Progenitor cell of endocrine pancreas (in vitro differentiated cells): ENCODE measurements at places on chromosomes 11 and 22. TPM values are rescaled to one million over a fixed set of nuclear protein-coding genes. Genes with fewer than 3 reads are reported as not detected.

Gene OR51T1
- total RNA-seq: not detected in 2 replicates

- no peaks in the 10 kb centered on the region for H3K27me3 ChIP-seq
- H3K4me3 ChIP-seq: no peak overlapping the region
- H3K27ac ChIP-seq: no peak overlapping the region
- H3K36me3 ChIP-seq: no peaks in the 10 kb centered on the region
- no peak for DNase-seq
Observed at GRCh38 chr11:88680806-88681205, 343.3 kb upstream of the CTSC start.

DNA sequence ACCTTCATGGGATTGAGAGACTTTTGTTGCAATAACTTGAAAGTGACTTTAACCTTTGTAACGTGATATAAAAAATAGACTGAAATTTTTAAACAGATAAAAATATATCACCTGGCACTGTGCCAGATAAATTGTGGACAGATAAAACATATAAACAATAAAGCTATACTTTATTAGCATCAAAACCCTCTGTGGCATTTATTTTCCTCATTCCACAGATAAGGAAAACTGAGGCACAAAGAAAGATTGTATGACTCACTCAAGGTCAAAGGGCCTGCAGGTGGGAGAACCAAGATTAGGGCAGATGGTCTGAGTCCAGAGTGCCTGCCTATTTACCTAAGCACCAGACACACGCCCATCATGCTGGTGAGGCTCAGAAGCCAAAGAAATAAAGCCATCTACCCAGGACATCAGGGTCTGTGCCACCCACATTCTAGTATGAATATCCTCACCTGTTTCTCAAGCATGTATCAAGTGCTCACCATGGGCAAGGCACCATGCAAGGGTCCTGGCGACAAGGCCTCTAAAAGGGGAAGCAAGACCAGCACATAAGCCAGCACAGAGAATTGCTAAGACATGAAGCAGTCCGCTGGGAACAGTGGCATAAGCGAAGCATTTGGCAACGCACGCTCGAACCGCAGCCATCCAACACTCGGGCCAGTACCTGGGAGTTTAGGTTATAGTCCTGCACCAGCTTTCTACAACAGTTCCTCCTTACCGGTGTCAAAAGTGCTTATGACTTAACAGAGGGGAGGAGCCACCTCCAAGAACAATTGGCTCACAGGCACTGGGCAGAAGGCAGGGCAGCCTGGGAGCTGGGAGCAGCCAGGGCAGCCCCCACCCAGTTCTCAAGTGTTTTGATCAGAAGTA is 17.6 kb downstream of the MYH9 start:
- peak overlapping the region; percentile 99 for H3K27ac ChIP-seq
- peak overlapping the region; percentile 26 for H3K4me3 ChIP-seq
- no peaks in the 10 kb centered on the region for H3K27me3 ChIP-seq
- peaks cover 71% of the 10 kb centered on the region for H3K4me1 ChIP-seq

DNA sequence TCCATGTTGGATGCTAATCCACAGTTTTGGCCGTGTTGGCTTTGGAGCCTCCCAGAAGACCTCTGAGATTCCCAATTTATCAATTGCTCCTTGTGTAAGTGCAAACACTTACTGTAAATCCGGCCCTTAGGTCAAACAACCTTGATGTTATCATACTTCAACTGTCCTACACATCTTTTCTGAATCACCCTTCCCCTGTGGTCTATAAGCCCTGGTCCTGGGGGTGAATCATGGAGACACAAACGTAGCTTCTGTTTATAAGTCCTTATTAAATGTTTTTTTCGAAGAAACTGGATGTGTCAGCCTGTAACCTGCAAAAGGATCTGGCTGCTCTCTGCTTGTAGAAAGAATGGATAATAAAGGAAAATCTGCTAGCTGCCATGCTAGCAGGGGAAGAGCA is 1.7 kb upstream of the IL10RA start:
- H3K27ac ChIP-seq: no peak overlapping the region
- DNase-seq: no peak
- no peaks in the 10 kb centered on the region for H3K4me1 ChIP-seq
- peak overlapping the region; percentile 62 for H3K4me3 ChIP-seq

GRCh38 chr11:83265331-83265730 is 20.8 kb downstream of the CCDC90B start:
- H3K27ac ChIP-seq: no peak overlapping the region
- H3K4me3 ChIP-seq: no peak overlapping the region
- no peaks in the 10 kb centered on the region for H3K27me3 ChIP-seq
- DNase-seq: no peak

DNA sequence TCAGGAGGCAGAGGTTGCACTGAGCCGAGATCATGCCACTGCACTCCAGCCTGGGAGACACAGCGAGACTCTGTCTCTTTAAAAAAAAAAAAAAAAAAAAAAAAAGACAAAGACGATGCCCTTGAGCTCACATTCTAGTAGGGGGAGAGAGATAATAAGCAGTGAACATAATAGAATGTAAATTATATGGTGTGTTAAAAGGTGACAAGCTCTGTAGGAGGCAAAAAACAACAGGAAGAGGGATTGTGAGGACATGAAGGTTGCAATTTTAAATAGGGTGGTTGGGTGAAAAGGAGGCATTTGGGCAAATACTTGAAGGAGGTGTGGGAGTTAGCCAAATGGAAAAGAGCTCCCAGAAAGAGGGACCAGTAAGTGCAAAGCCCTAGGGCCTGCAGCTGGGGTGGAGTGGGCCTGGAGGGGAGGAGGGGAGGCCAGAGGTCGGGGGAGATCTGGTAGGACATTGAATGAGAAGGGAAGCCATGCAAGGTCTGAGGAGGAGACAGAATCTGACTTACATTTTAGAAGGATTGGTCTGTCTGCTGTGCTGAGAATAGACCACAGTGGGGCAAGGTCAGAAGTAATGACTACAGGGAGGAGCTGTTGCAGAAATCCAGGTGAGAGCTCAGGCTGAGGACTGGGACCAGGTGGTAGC is 26.6 kb downstream of the P2RY2 start:
- no peak overlapping the region for H3K4me3 ChIP-seq
- no peak overlapping the region for H3K27ac ChIP-seq
- peaks cover 21% of the 10 kb centered on the region for H3K27me3 ChIP-seq
- peaks cover 2% of the 10 kb centered on the region for H3K4me1 ChIP-seq
- no peak for DNase-seq
- H3K36me3 ChIP-seq: no peaks in the 10 kb centered on the region

DNA sequence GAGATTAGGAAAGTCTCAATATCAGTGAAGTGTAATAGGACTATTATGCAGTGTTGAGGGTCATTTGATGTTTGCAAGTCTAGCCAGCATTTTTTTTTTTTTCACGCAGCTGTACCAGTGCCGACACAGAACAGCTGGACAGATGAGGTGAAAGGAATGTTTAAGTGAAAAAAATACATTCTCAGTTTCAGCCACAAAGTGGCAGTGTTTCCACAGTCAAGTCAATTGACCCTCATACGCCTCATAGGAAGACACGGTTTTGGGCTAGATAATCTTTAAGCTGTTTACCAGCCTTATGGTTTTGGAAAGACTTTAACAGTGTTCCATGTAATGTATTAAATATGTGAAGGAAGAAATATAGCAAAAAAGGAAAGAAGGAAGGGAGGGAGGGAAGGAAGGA is 349.9 kb upstream of the ANO3 start:
- DNase-seq: no peak
- H3K27me3 ChIP-seq: no peaks in the 10 kb centered on the region
- no peak overlapping the region for H3K27ac ChIP-seq

GRCh38 chr11:30261821-30262220 is 31.0 kb downstream of the FSHB start:
- no peak overlapping the region for H3K4me3 ChIP-seq
- no peaks in the 10 kb centered on the region for H3K36me3 ChIP-seq
- DNase-seq: no peak
- no peak overlapping the region for H3K27ac ChIP-seq
- no peaks in the 10 kb centered on the region for H3K4me1 ChIP-seq

GRCh38 chr22:26461188-26461810 is 22.3 kb downstream of the HPS4 start:
- H3K4me3 ChIP-seq: no peak overlapping the region
- DNase-seq: peak; percentile 62
- no peaks in the 10 kb centered on the region for H3K4me1 ChIP-seq
- H3K36me3 ChIP-seq: peaks cover 4% of the 10 kb centered on the region
- H3K27me3 ChIP-seq: no peaks in the 10 kb centered on the region

Gene FLRT1
- total RNA-seq: 0.17 and 0.24 TPM in 2 replicates

DNA sequence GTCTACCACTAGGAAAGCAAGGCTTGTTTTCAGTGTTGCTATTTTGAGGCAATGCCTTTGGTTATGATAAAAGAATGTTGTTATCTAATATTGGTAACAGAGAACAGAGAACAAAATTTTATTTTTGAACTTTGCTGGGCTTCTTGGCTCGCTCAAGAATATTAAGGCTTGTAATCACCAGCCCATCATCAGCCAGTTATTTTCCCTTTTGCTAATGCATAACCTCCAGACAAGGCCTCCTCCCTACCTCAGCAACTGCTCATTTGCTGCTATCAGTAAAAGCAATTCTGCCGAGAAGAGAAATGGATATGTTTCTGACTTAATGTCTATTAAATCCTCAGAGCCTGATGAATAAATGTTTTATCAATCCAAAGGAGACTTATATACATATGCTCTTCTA is 8.9 kb downstream of the MTMR2 start:
- no peak for DNase-seq
- H3K4me1 ChIP-seq: peaks cover 4% of the 10 kb centered on the region
- no peaks in the 10 kb centered on the region for H3K36me3 ChIP-seq
- H3K27ac ChIP-seq: no peak overlapping the region
- H3K27me3 ChIP-seq: no peaks in the 10 kb centered on the region

- H3K27ac ChIP-seq: no peak overlapping the region
- no peak for DNase-seq
- no peaks in the 10 kb centered on the region for H3K27me3 ChIP-seq
- no peak overlapping the region for H3K4me3 ChIP-seq
Observed at GRCh38 chr11:78201096-78201818, 12.5 kb downstream of the USP35 start.

DNA sequence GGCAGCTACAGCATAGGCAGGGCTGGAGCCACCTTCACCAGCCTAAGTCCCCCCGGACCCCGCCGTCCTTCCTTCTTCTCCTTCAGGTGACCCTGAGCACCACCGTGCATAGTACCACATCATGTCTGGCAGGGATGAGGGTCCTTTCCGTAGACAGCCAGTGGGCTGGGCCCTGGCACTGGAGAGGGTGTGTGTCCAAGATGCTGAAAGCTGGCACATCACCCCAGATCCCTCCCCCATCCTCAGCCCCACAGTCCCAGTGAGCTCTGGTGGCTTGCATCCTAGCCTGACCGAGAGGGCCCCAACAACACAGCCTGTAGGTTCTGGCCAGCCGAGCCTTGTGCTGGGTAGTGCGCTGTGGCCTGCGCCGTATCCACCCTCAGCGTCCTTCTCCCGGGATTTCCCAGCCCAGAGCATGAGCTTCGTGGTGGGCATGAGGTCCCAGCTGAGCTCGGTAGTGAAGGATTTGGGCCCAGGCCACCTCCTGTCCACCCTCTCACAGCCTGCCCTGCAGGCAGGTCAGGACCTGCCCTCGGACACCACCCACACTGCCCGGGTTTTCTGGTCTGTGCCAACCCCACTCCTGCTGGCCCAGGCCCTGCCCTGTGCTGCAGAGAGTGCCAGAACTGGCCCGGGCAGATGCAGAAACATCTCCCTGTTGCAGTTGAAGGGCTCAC is 1124.3 kb downstream of the BRD1 start:
- DNase-seq: no peak
- peak overlapping the region; percentile 95 for H3K27ac ChIP-seq
- peaks cover 12% of the 10 kb centered on the region for H3K4me1 ChIP-seq
- peaks cover 2% of the 10 kb centered on the region for H3K36me3 ChIP-seq
- no peaks in the 10 kb centered on the region for H3K27me3 ChIP-seq

GRCh38 chr22:18931905-18932652 is 4.0 kb downstream of the PRODH start:
- no peak for DNase-seq
- no peak overlapping the region for H3K4me3 ChIP-seq
- H3K27ac ChIP-seq: no peak overlapping the region
- H3K36me3 ChIP-seq: no peaks in the 10 kb centered on the region
- H3K4me1 ChIP-seq: no peaks in the 10 kb centered on the region

DNA sequence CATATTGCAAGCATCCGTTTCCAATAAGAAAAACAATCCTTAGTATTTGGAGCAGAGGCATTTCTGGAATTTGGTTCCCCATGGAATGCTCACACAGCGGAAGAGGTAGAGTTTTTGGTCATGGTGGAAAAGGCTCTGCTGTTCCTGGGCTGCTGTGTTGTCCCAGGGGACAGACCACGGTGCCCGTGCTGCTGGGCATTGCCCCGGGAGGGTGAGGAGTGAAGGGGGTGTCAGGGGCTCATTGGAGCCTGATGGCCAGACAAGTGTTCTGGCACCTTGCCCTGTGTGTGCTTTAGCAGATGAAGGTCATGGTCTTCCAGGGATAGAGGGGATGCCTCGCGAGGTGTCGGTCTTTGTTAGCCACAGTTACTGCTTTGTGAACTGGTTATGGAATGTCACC is 61.2 kb downstream of the MPPED1 start:
- H3K4me3 ChIP-seq: no peak overlapping the region

- H3K4me1 ChIP-seq: no peaks in the 10 kb centered on the region
- H3K36me3 ChIP-seq: no peaks in the 10 kb centered on the region
- no peak overlapping the region for H3K27ac ChIP-seq
- no peak for DNase-seq
- H3K4me3 ChIP-seq: no peak overlapping the region
Observed at GRCh38 chr11:132999516-132999915, 532.8 kb downstream of the OPCML start.

Gene CWF19L2
- total RNA-seq: 17.9 and 18.6 TPM in 2 replicates

DNA sequence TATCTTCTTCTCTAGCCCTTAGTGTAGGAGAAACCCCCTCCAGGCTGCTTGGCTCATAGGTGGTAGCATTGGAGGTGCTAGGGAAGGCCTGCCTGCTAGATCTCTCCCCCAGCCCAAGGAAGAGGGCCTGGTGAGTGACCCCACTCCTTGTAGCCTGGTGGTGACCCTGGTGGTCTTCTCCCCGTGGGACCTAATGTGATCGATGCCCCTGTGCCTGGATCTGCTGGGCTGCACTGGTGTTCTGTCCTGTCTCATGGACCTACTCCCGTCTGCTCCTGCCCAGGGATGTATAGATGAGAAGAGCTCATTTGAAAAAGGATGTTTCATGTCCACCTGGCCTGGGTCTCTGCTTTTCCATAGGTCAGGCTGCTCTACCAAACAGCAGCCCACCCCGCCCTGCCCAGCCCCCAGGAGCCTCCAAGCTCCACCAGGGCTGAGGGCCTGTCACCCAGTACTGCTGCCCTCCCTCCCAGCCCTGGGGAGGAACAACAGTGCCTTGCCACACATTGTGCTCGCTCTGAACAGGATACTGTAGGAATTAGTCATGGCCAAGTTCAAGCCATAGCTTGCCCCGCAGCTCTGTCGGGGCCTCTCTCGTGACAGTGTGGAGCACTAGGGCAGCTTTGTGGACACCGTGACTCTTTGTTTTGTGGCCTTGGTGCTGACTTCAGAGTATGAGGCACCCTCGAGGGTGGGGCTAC is 19.7 kb downstream of the SLC37A2 start:
- H3K27ac ChIP-seq: no peak overlapping the region
- H3K27me3 ChIP-seq: peaks cover 23% of the 10 kb centered on the region
- no peak overlapping the region for H3K4me3 ChIP-seq
- no peaks in the 10 kb centered on the region for H3K36me3 ChIP-seq
- no peaks in the 10 kb centered on the region for H3K4me1 ChIP-seq

Gene PRR33
- not detected in 2 replicates for total RNA-seq

GRCh38 chr11:17643506-17644405 is 75.6 kb upstream of the MYOD1 start:
- no peak for DNase-seq
- H3K27me3 ChIP-seq: peaks cover 13% of the 10 kb centered on the region
- H3K36me3 ChIP-seq: no peaks in the 10 kb centered on the region
- H3K4me3 ChIP-seq: no peak overlapping the region
